ENCODE measurements at places on chromosomes 7 and 10.

DNA sequence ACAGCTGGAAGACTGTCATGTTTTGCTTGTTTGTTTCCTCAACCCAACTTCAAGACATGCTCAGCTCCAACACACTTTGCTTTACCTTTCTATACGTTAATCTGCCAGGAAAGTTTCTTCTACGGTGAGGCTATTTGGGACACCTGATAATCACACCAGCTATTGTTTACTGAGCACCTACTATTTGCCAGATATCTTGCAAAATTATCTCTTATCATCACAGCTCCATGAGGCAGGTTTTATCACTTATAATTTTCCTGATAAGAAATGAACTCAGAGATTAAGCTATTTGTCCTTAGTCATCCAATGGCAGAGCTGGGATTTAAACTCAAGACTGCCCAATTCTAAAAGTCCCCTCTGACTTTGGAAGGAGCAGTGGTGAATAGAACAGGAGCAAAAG lies 117.4 kb downstream of the CREB5 start:
- DNase-seq, result no peak

DNA sequence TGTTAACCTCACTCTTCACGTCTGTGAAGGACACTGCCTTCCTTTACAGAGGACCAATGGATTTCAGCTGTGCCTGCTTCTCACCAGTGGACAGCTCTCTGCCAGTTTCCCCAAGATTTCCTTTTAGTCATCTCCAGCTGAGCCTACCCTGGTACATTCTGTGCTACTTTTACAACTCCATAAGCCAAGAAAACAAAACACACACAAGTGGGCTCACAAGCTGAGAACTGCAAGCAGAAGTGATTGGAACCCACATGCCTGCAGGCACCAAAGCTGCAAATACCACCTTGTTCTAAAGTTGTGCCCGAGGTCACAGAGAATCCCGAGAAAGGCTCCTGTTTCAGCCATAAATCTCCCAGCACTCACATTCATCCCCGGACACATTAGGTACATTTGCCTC lies 636.8 kb downstream of the PHTF2 start:
- no peak for DNase-seq

DNA sequence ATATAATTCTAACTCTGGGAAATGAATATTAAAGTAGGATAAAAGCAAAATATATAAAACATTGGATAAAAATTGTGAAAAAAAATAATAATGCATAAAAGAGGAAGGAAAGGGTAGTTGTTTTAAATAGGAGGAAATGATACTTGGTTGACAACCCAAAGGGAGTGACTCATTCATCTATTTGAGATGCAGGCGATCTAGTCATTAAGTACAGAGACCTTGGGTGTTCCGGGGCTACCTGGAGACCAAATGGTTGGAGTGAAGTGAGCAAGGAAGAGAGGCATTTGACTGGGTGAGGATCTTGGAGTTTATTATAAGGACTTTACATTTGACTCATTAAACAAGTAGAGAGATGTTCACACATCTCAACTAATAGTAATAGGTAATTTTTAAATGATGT lies 111.0 kb downstream of the LRRTM3 start:
- DNase-seq, result no peak

DNA sequence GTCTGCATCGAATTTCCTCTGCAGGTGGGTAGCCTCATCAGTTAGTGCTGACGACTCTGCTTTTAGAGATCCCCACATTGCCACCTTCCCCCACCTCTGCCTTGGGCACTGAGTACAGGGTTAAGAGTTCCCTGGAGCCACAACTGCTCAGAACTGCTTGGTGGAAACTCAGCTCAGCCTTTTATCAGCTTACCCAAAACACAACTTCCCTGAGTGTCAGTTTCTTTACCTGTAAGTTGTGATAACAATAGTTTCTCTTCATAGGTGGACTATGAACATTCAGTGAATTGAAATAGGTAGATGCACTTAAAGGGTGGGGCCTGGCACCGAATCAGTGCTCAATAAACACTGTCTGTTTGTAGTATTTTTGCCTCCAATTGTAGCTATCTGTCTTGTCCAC lies 11.3 kb downstream of the ASB13 start:
- no peak for DNase-seq

Measured in neural crest cell (in vitro differentiated cells).